Uterus (tissue), 4 donors: ENCODE measurements at places on chromosomes 4 and X. TPM values are rescaled to one million over a fixed set of nuclear protein-coding genes. Genes with fewer than 3 reads are reported as not detected.

NUDT10 gene
- 13.1 TPM for total RNA-seq

UGT2A1 gene
- not detected for total RNA-seq

GYPB gene
- total RNA-seq: not detected

GRCh38 chr4:28948501-28948900, 1771.7 kb upstream of the PCDH7 start:
- no peak for DNase-seq

DNA sequence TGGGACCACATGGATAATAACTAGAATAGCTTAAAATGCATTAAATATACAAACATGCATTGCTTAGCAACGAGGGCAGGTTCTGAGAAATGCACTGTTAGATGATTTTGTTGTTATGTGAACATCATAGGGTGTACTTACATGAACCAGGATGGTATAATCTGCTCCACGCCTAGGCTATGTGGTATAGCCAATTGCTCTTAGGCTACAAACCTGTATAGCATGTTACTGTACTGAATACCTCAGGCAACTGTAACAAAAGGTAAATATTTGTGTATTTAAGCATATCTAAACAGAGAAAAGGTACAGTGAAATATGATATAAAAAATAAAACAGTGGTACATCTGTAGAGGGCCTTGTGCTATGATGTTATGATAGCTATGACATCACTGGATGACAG, 169.2 kb upstream of the IL15 start:
- DNase-seq: no peak

- DNase-seq: peak; percentile 25
These were observed 34.1 kb upstream of the SPON2 start for GRCh38 chr4:1206299-1207156.

DNA sequence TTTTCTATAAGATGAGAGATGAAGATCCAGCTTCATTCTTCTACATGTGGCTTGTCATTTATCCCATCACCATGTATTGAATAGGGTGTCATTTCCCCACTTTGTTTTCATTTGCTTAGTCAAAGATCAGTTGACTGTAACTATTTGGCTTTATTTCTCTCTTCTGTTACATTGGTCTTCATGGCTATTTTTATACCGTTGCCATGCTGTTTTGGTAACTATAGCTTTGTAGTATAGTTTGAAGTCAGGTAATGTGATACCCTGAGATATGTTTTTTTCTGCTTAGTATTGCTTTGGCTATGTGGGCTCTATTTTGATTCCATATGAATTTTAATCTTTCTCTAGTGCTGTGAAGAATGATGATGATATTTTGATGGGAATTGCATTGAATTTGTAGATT, 514.3 kb downstream of the GBA3 start:
- no peak for DNase-seq

DNA sequence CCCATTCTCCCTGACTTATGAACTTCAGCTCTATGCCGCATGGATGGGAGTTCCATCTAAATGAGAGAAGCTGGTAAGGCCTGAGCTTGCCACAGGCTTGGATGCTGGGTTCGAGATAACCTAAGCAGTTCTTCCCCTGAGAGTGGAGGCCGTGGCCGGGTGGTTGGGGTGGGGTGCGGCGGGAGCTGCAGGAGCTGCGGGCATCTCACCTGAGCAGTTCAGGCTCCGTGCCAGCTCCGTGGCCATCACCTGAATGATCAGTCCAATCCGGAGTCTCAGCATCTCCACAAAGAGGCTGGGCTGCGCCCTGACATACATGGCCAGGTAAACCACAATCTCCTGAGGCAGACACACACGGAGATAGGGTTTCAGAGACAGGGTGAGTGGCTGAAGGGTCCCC, 77.6 kb downstream of the PHKA2 start:
- DNase-seq: no peak

DNA sequence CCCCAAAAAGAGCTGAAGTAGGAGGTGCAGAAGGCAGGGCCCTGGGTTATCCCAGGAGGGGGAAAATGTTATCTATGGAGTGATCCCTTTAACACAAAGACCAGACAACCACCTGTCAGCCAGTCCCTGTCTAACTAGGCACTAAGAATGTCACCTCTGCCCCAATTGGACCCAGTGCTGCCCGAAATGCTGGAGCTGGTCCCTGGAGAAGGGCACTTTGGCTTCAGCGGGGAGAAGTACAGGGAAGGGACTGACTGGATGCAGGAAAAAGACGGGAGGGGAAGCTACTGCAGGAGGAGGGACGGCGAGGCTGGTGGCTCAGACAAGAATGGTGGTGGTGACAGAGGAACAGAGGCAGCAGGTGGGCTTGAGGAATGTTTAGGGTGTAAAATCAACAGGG, 17.3 kb downstream of the PHKA2 start:
- DNase-seq: no peak

DNA sequence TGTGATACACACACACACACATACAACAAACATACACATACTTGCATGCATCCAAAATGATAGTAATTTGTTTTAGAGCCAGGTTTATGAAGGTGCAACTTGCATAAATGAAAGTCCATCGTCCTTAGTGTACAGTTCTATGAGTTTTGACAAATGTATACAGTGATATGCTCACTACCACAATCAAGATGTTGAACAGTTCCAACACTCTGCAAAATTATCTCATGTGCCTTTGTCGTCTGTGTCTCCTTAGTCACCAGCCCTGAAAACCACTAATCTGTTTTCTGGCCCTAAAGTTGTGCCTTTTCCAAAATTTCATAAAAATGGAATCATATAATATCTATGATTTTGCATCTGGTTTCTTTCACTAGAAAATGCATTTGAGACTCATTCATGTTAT, 67.8 kb upstream of the ANXA3 start:
- DNase-seq: no peak

- DNase-seq: no peak
These were observed 7.9 kb downstream of the SPRY1 start for GRCh38 chr4:123404533-123404932.
